Cardiac muscle cell (in vitro differentiated cells and primary cell): ENCODE measurements at places on chromosomes 5 and 9. TPM values are rescaled to one million over a fixed set of nuclear protein-coding genes. Genes with fewer than 3 reads are reported as not detected.
A peak's percentile ranks its signal among the peaks of the same experiment; 100 is the strongest.

- no peak overlapping the region for H3K27ac ChIP-seq
- DNase-seq, result no peak
- no peaks in the 10 kb centered on the region for H3K27me3 ChIP-seq
Observed at GRCh38 chr9:100939636-100940035, 88.9 kb upstream of the PLPPR1 start.

DNA sequence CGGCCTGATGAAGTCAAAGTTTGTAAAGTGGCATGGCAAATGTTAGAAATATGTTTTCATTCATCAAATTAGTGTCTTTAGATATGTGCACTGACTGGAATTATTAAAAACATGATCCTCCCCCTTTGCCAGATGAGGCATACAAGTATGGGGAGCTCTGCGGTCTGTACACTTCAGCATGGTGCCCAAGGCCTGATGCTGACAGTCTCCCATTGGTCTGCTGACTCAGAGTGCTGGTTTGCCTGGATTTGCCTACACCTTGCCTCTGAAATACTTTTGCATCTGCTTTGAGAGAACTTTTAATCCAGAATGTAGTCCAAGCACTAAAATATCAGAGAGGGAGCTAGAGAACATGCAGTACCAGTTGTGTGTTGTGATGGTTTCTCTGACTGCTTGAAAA is 354.3 kb upstream of the ACTBL2 start:
- H3K36me3 ChIP-seq, result no peaks in the 10 kb centered on the region
- H3K4me3 ChIP-seq, result no peak overlapping the region
- no peak overlapping the region for H3K27ac ChIP-seq
- no peaks in the 10 kb centered on the region for H3K27me3 ChIP-seq

- H3K36me3 ChIP-seq, result peaks cover 21% of the 10 kb centered on the region
- H3K4me3 ChIP-seq, result no peak overlapping the region
- H3K4me1 ChIP-seq, result peaks cover 15% of the 10 kb centered on the region
- no peaks in the 10 kb centered on the region for H3K27me3 ChIP-seq
- no peak overlapping the region for H3K27ac ChIP-seq
Observed at GRCh38 chr5:126808521-126808988, 31.6 kb downstream of the LMNB1 start.

GRCh38 chr9:98575379-98576346 is 133.1 kb downstream of the GABBR2 start:
- H3K36me3 ChIP-seq, result no peaks in the 10 kb centered on the region
- no peak overlapping the region for H3K27ac ChIP-seq
- no peak overlapping the region for H3K4me3 ChIP-seq

GRCh38 chr9:124180557-124180956 is 77.2 kb upstream of the NEK6 start:
- DNase-seq, result peak; percentile 84
- no peak overlapping the region for H3K4me3 ChIP-seq
- peaks cover 6% of the 10 kb centered on the region for H3K27me3 ChIP-seq
- no peak overlapping the region for H3K27ac ChIP-seq

DNA sequence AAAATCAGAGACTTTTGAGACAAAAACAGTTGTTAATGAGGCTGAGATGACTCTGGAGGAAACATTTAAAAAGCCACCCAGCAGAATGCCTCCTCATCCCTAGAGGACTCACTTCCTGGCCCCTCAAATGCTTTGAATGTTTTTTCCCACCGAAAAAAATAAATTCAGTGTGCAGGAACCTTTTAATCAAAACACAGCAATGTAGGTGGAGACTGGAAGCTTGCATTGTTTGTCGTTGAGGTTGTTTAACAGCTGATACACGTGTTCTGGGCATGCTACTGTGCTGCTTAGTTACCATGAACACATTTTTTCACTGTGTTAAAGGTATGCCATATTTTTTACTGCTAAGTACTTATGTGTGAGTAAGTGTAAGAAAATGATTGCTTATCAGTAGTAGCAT is 65.7 kb upstream of the ADCY2 start:
- no peaks in the 10 kb centered on the region for H3K36me3 ChIP-seq
- DNase-seq, result no peak
- H3K4me1 ChIP-seq, result no peaks in the 10 kb centered on the region
- H3K27me3 ChIP-seq, result no peaks in the 10 kb centered on the region
- H3K27ac ChIP-seq, result no peak overlapping the region

GRCh38 chr5:172870291-172870714 is 36.3 kb downstream of the ERGIC1 start:
- H3K4me3 ChIP-seq, result no peak overlapping the region
- H3K4me1 ChIP-seq, result peaks cover 40% of the 10 kb centered on the region
- DNase-seq, result peak; percentile 86
- H3K27ac ChIP-seq, result peak overlapping the region; percentile 92
- no peaks in the 10 kb centered on the region for H3K36me3 ChIP-seq

DNA sequence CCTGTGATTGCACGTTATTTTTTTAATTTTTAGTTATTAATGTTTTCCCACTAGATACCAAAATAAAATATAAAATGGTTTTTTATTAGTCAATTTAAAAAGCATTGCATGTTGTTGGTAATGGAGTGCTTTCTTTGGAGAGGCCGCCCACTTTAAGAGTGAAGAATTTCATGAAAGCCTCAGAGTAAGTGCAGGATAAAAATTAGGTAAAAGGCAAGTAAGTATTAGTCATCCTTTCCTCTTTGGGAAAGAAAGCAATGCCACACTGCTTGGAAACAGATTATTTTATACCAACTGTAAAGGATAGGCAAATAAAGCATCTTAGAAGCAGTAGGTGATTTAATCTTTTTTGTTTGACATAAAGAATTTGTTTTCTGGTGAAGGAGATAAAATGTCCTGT is 62.9 kb downstream of the HSD17B4 start:
- H3K27me3 ChIP-seq, result no peaks in the 10 kb centered on the region
- no peak overlapping the region for H3K4me3 ChIP-seq
- DNase-seq, result peak; percentile 65
- H3K4me1 ChIP-seq, result no peaks in the 10 kb centered on the region
- no peak overlapping the region for H3K27ac ChIP-seq

GRCh38 chr5:169029037-169029436 is 271.9 kb downstream of the SLIT3 start:
- no peaks in the 10 kb centered on the region for H3K27me3 ChIP-seq
- H3K4me3 ChIP-seq, result no peak overlapping the region
- no peak overlapping the region for H3K27ac ChIP-seq
- DNase-seq, result no peak

- no peak for DNase-seq
- no peak overlapping the region for H3K4me3 ChIP-seq
- no peaks in the 10 kb centered on the region for H3K4me1 ChIP-seq
- H3K27ac ChIP-seq, result no peak overlapping the region
- no peaks in the 10 kb centered on the region for H3K36me3 ChIP-seq
Observed at GRCh38 chr5:107321906-107322305, 348.8 kb downstream of the EFNA5 start.

DNA sequence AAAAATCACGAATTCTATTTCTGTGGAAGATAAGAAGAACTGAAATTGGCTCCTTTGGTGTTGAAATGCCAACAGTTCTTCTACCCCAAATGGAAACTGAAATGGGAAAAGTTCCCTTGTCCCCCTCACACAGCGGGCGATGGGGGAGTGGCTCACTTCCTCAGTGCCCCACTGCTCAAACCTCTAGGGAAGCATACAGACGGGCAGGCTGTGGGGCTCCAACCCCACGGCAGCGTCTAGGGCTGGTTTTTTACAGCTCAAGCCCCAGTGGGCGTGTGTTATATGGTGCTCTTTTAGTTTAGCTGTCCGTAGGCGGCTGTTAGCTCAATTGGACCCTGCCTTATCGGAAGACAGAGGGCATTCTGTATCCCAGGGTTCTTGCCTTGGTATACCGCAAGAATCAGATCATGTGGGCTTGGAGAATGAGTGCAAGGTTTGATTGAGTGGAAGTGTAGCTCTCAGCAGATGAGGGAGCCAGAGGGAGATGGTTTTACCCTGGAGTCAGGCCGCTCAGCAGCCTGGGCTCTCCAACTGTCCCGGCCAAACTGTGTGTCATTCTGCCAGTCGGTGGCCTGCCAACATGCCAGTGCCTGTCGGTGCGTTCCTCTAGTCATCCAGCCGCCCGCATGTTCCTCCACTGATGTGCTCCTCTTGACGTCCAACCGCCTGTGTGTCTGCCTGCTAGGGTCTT is 166.3 kb upstream of the ZNF608 start:
- H3K27me3 ChIP-seq, result no peaks in the 10 kb centered on the region
- no peak overlapping the region for H3K4me3 ChIP-seq
- peaks cover 17% of the 10 kb centered on the region for H3K4me1 ChIP-seq
- DNase-seq, result no peak
- H3K36me3 ChIP-seq, result no peaks in the 10 kb centered on the region

GRCh38 chr5:52359261-52359660 is 428.5 kb upstream of the ITGA1 start:
- no peaks in the 10 kb centered on the region for H3K27me3 ChIP-seq
- no peaks in the 10 kb centered on the region for H3K4me1 ChIP-seq
- no peak for DNase-seq
- no peaks in the 10 kb centered on the region for H3K36me3 ChIP-seq
- H3K27ac ChIP-seq, result no peak overlapping the region

- no peaks in the 10 kb centered on the region for H3K36me3 ChIP-seq
- no peak overlapping the region for H3K4me3 ChIP-seq
- peak; percentile 81 for DNase-seq
Observed at GRCh38 chr5:33772380-33772897, 119.4 kb downstream of the ADAMTS12 start.

The LTC4S gene
- total RNA-seq, result 5.3 and 10.2 TPM in 2 replicates

The SERF1A gene
- total RNA-seq, result 14.5 and 15.6 TPM in 2 replicates

The BARHL1 gene
- total RNA-seq, result not detected in 2 replicates

The NTNG2 gene
- 3.1 and 3.5 TPM in 2 replicates for total RNA-seq

The SLC6A7 gene
- not detected in 2 replicates for total RNA-seq

The ZNF169 gene
- 7.2 and 9.4 TPM in 2 replicates for total RNA-seq

The DMRT3 gene
- 0.35 TPM in 1 of 2 replicates, not detected in the other for total RNA-seq

The LMAN2 gene
- 163 and 198 TPM in 2 replicates for total RNA-seq

The DRD1 gene
- 1.3 and 3.1 TPM in 2 replicates for total RNA-seq

The KIF20A gene
- 8.6 and 106 TPM in 2 replicates for total RNA-seq

The DMGDH gene
- total RNA-seq, result 4.3 and 8.9 TPM in 2 replicates
